Endothelial cell of umbilical vein (primary cell): ENCODE measurements at places on chromosomes 12 and 14. TPM values are rescaled to one million over a fixed set of nuclear protein-coding genes. Genes with fewer than 3 reads are reported as not detected.

The MSRB3 gene
- 59.3 and 63.7 TPM in 2 replicates for total RNA-seq

The SPTSSA gene
- 21.3 and 21.6 TPM in 2 replicates for total RNA-seq

The CELA1 gene
- not detected in 2 replicates for total RNA-seq

The LRIG3 gene
- 42.9 and 55.5 TPM in 2 replicates for total RNA-seq

The COQ10A gene
- total RNA-seq: 14.7 and 15.3 TPM in 2 replicates

The DENND5B gene
- 18.3 and 22.0 TPM in 2 replicates for total RNA-seq

The PDE3A gene
- total RNA-seq: 25.7 and 27.4 TPM in 2 replicates

DNA sequence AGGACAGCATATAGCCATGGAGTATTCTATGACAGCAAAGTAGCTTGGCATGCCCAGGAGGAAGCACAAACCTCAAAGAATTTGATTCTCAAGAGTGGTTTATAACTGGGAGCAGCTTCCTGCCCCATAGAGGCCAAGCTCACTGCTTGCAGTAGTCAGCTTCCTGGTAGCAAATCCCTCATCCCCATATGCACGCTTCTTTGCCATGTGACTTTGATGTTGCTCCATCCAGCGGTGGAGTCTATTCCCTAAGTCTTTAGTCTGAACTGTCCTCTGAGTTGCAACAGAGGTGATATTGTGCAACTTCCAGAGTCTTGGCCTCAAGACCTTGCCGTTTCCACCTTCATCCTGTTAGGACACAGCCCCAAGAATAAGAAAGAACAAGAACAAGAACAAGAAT is 996.8 kb upstream of the TMEM132C start:
- DNase-seq: no peak

- no peak for DNase-seq
Observed at GRCh38 chr14:68076451-68076850, 256.9 kb downstream of the RAD51B start.

DNA sequence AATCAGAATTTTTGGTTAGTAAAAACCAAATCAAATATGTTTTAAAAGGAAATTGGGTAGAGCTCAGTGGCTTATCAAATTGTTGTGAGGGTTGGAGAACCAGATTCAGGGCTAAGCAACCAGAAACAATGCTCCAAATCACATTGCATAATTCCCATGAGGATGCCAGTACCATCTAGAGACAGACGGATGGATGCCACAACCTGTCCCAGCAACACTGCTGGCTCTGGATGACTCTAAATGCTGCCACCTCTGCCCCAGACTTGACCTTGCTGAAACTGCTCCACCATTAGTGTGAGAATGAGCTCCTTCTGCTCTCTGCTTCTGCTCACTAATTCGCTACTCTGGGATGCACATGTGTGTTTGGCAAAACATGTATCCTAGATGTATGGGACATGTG is 43.9 kb downstream of the FRS2 start:
- DNase-seq: no peak

DNA sequence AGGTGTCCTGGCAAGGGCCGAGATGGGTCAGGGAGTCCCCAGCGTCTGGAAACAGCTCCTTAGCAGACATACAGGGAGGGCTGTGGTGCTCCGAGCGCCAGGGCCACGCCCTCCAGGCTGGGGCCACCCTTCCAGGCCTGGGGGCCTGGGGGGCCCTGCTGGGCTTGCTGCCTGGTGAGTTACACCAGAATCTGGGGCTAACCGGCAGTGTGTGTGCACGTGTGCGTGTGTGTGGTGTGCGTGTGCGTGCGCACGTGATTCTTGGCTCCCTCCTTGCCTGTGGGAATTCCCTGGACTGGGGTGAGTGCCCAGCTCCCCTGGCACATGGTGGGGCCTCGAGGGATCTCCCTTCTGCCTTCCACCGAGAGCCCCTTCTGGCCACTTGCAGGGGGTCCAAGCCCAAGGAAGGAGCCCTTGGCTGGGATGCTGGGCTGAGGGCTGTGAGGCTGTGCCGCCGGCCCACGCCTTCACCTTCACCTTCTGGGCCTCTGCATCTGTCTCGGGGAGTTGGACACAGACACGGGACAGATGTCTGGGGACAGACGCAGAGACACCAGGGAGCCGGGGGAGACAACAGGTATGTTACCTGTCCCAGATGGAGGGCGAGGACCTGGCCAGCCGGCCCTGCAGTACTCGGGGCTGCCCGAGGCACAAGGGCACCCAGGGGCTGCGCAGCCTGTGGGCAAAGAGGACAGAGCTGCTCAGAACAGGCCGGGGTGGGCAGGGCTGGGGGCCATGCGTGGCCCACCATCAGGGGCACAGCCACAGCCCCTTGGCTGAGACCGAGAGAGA is 37.2 kb downstream of the BEGAIN start:
- no peak for DNase-seq

DNA sequence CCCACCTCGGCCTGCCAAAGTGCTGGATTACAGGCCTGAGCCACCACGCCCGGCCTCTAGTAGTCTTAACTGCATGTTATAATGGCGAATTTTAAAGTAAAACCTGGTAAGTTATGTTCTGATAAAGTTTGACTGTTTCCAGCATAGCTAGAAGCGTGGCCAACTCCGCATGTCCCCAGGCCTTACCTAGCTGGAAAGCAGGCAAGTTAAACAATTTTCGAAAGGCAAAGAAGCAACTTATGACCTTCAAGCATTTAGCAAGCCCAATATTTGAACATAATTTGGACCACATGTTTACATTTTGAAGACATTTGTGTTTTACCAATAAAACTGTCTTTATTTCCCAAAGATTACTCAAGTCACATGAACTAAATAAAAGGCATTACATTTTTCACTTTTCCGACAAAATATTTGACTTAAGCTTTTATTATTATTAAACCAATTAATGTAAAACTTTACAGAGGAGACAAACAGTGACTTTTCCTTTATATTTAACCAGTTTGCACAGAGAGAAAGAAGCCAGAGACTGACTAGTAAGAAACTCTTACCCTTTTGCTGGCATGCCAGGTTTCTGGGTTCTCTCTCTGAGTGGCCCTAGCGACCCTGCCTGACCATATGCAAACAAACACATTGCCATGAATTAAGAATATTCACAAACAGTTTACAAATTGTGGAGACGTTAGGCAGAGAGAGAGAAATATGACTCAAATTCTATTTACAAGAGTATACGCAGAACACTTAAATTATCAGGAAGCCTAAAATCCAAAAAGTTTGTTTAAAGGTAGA is 106.3 kb downstream of the RIN3 start:
- no peak for DNase-seq

- DNase-seq: no peak
Observed at GRCh38 chr12:117322428-117322827, 39.0 kb downstream of the NOS1 start.

- DNase-seq: no peak
Observed at GRCh38 chr12:107436376-107436775, 249.2 kb upstream of the PWP1 start.

DNA sequence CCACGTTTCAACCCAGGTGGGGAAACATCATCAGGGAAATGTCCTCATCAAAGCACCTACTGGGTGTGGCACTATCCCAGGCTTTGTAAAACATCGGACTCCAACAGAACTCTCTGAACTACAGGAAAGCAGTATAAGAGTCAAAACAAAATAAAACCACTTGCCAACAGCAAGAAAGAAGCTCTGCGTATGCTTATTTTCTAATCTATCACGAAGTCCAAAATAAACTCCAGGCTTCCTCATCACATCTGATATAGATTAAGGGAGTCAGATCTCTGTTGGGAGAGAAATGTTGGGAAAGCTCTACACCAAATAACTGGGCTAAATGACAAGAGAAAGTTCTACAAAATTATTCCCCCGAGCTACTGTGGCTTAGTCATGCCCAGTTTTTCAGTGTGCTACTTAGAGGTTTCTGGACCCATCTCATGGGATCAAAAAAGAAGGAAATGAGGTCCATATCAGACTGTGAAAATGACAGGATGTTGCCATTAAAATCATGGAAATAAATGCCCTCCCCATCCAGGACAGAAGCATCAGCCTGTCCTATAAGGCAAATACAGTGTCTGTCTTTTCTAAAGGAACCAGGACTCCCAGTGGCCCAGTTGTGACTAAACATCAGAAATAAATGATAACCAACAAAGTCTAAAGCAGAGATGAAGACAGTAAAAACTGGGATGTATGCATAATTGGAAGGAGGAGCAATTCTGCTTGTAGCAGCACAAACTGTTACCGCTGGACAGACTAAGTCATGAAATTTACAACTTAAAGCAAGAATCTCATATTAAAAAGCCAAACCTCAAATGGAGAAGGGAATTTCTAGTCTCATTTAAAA is 149.5 kb downstream of the STXBP6 start:
- DNase-seq: no peak

GRCh38 chr14:68862954-68863594 is 70.2 kb upstream of the ZFP36L1 start:
- DNase-seq: peak; percentile 83

- no peak for DNase-seq
Observed at GRCh38 chr14:93862265-93862664, 64.9 kb upstream of the FAM181A start.

DNA sequence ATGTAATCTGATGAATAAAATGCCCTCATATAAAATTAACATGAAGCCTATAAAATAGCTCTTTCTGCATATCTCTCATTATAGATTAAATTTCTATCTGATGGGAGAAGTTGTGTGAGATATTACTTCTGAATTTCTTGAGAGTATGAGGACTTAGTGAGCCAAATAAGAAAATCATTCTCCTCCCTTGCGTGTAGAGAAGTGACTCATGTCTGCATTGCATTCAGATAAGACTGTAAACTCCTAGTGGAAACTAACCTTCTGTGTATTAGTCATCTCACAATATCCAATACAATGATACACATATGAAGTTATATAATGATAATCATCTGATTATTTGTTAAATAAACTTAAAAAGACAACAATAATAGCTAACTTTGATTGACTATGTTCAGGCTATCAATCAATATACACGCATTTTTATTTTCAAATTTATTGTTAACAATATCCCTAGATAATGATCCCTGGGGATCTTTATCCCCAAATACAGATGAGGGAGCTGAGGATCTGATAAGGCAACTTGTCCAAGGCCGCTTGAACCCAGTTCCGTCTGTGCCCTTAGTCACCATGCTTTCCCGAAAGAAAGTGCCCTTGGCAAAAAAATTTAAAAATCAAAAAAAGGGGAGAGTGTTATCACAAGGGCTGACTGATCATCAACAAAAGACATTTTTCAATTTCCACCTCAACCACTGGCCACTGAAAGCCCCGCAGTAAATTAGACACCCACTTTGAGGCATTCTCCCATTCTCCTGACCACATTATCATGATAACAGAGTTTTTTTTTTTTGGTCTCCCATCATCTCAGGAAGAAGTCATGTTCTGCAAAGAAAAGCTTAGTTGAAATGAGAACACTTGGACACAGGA is 189.2 kb upstream of the RASSF8 start:
- DNase-seq: peak; percentile 79

GRCh38 chr14:86596024-86596423 is 1066.1 kb downstream of the FLRT2 start:
- DNase-seq: no peak

- no peak for DNase-seq
Observed at GRCh38 chr12:45338272-45338671, 122.4 kb downstream of the ANO6 start.

DNA sequence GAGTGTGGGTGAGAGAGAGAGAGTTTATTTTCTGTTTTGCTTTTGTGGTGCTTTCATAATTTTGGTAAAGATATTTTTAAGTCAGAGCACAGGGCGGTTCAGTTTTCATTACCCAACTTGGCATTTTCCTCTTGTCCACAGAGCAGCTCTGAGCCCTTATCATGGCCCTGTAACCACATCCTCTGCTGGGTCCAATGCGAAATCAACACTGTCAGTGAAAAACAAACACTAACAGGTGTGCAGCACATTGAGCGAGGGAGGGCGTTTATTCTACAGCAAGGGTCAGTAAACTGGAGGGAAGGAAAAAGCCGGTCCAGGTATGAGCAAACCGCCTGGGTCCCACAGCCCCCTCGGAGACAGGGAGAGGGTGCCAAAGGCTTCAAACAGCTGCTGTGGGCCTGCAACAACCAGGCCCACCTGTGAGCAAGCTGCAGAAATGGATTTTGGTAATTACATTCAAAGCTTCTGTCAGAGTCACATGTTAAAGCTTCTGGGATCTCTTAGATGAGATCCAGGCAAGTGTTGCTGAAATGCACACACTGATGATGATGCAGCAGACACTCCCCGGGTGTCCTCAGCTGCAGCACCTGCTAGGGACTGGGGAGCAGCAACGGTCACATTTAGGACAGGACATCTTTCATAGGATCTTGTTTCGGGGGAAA is 132.7 kb upstream of the DYRK2 start:
- no peak for DNase-seq

- DNase-seq: no peak
Observed at GRCh38 chr12:131229426-131230339, 276.0 kb downstream of the ADGRD1 start.

GRCh38 chr14:54026671-54027070 is 70.0 kb upstream of the BMP4 start:
- DNase-seq: no peak

GRCh38 chr12:14567351-14568162 is at the start of gene PLBD1:
Gene PLBD1, minus strand, starts transcription at chr12:14567883. Its CDS starts 187 bp downstream, at chr12:14567696.
- peak; percentile 8 for DNase-seq

DNA sequence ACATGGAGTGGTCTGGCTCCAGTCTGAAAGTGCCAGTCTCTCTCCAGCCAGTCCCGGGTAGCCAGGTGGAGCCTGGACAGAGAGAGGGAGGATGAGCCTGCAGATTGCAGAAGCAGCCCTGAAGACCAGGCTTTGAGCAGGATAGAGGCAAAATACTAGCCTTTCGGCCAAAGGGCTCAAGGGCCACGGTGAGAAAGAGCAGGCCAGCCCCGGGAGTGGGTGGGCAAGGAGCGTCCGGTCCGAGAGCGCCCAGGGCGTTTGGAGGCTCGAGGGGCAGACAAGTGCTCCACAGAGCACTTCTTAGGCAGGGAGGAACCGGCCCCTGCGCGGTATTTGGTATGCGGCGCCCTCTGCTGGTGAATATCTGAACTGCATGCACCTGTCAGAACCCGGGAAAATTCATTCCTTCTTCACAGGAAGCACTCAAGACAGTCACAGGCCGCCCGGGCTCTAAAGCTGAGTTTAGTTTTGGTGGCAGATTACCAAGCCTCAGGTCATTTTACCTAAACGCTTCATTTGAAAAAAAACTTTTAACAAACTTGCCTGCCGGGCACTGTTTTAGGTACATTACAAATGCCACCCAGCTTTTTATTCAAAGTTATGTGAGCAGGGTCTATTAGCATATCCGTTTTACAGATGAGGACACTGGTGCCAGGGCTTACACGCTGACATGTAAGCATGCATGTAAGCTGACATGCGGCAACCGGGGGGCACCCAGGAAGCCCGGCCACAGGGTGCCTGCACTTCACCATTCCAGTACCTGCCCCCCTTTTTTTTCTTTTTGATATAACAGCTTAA is 21.0 kb upstream of the PSMC1 start:
- peak; percentile 80 for DNase-seq

DNA sequence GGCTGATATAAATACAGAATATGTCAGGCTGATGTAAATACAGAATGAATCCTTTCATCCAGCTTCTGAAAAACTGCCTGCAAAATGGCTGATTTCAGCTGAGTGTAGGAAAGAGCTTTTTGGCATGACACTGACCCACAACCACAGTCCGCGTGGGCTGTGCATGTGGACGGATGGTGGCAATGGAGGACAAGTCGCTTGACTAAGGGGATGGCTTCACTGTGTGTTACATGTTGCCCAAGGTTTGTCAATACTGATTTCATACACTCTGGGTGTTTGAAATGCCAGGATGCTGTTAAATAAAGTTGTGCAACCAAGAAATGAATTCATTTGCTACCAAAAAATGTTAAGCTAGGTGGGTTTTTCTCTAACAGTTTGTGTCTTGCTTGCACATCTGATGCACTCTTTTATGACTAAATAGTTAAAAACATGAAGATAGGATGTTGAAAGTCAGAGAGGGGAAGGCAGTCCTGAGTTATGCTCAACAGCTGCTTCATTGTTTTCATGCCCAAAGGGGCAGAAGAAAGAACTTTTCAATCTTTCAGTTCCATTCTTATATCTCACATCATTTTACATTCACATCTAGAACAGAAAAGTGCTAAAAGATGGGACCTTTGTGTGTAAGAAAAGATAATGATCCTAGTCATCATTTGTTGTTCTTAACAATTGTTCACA is 36.5 kb upstream of the OVCH1 start:
- no peak for DNase-seq
